ENCODE measurements at places on chromosomes 16 and 17.

GRCh38 chr16:31134625-31135534 is 647 bp downstream of the PRSS8 start:
- no peak for DNase-seq

DNA sequence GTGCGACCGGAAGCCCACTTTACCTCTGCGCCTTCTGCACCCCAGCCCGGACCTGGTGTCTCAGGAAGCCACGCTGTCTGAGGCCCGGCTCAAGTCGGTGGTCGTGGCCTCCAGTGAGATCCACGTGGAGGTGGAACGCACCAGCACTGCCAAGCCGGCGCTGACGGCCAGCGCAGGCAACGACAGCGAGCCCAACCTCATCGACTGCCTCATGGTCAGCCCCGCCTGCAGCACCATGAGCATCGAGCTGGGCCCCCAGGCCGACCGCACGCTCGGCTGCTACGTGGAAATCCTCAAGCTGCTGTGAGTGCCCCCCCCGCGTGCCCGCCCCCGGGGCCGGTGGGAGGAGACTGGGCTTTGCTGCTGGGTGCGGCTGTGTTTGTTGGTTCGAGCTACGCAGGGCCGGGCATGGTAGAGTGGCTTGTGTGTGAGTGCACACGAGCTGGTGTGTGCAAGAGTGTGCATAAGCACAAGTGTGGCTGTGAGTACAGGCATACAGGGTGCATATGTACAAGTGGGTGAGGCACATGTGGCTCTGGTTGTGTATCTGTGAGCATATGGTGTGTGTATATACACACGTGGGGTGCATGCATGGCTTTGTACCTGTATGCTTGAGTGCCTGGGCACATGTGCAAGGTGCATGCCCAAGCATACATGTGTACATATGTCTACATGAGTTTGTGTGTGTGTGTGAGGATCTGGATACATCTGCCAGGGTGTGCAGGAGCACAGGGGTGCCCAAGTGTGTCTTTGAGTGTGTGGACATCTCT is 100.6 kb upstream of the PLCG2 start:
- no peak for DNase-seq

- no peak for DNase-seq
Measured at GRCh38 chr17:80108036-80108971, 6.9 kb downstream of the GAA start.

DNA sequence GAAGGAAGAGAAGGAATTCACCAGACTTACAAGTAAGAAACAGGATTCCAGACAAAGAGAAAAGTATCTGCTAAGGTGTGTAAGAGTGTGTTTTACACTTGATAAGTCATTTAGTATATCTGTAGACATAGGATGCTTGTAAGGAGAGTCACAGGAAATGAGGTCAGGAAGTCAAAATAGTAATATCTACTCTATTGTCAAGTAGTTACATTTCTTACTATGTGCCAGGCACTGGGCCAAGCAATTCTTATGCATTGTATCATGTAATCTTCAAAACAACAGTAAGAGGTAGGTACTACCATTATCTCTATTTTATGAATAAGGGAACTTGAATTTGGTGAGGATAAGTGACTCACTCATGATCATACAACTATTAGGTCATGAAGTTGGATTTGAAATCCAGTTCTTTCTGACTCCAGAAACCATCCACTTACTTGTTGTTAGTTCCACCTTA is 129.1 kb downstream of the SNX11 start:
- DNase-seq = no peak

DNA sequence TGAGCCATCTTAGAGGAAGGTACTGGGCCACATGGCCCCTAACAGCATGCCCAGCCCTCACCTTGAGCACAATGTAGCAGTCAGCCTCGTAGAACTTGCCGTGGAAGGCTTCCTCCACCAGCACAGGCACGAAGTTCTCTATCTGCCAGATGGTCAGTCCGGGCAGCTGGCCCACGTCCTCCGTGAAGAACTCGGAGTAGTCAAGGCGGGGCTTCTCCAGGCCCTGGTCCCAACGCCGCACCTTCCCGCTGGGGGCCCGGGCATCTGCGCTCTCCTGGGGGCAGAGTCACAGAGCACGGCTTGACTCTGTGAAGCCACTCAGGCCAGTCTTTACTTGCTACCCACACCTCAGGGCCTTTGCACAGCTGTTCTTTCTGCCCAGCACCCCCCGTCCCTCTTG is 7.3 kb downstream of the FLII start:
- DNase-seq = no peak

GRCh38 chr16:47664653-47665325 is 203.7 kb downstream of the PHKB start:
- DNase-seq = no peak

DNA sequence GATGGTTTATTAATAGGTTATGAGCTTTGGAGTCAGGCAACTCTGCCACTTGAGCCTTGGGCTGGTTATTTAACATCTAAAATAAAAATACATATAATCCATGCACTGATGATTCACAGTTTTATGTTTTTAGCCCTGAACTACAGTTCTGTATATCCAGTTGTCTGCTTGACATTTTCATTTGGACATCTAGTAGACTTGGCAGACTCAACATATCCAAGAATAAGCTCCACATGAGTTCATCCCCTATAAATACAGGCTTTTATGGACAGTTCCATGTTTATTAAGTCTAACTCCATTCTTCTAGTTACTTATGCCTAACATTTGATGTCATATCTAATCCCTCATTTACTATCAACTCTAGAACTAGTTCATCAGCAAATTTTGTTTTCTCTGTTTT is 174.2 kb downstream of the KIF2B start:
- no peak for DNase-seq

- DNase-seq = no peak
Measured at GRCh38 chr16:11977376-11978041, 975 bp downstream of the SNX29 start.

GRCh38 chr17:30191072-30191471 is 44.4 kb downstream of the SLC6A4 start:
- no peak for DNase-seq

GRCh38 chr17:82061047-82061925 is 4.3 kb downstream of the DUS1L start:
- no peak for DNase-seq

- DNase-seq = no peak
Measured at GRCh38 chr16:50697881-50698767, 4.7 kb downstream of the NOD2 start.

DNA sequence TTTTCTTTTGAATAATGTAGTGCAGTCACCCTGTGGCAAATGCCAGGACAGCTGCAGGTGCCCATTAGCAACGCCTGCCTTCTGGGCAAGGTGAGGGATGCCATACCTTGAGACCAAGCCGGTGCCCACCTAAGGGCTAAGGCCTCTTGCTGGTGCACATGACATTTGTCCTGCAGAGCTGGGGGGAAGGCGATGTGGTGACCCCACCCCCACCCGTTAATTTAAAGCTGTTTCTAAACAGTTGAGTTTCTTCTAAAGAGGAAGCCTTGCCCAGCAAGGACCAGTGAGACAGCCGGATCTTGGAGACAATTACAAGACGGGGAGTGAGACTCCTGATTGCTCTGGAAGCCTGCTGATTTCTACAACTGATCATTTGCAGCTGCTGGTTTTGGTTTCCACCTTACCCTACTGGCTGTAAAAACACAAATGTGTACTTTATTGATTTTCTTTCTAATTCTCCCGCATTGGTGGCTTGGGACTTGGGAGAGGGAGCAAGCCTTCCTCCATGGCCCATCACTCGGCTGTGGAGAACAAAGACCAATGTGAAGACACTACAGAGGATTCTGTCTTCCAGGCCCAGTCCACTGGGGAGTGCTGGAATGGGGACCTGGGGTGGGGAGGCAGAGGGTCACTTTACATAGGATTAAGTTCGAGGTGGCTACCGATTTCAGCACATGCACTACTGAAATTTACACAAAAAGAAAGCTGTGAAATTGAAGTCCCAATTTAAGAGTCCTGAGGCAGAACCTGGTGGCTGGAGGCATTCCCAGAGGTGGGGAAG is 2.7 kb downstream of the CDK5R1 start:
- no peak for DNase-seq

- DNase-seq = no peak
Measured at GRCh38 chr16:52002026-52002425, 544.9 kb downstream of the TOX3 start.

DNA sequence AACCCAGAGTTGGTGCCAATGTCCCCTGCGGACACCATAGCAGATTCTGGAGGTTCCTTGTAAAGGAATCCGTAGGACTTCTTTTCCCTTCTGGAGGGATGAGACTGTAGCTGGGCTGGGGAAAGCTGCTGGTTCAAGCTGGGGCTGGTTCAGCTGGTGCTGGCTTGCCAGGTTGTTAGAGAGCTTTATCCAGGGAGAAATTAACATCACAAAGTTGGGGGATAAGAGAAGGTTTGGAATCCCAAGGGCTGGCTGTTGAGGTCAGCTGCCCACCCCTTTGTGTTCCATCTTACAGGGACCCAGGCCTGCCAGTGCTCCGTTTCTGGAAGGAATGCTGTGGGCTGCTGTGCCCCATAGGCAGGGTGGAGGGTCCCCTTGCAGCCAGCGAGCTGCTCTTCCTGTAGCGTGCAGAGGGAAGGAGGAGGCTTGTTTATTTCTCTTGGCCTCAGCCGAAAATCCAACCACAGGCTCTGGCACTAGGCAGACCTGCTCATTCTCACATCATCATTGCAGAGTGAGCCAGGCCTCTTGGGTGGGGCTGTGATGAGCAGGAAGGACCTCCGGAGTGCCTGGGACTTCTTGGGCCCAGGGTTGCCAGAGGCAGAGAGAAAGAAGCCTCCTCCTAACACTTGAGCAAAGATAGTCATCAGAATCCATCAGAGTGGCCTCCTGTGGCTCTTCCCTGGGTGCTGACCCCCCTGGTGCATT is 251.1 kb downstream of the SEC14L1 start:
- no peak for DNase-seq

GRCh38 chr16:87897521-87898505 is 28.5 kb upstream of the SLC7A5 start:
- DNase-seq = peak; percentile 36

- DNase-seq = no peak
Measured at GRCh38 chr16:57409870-57410587, 5.5 kb downstream of the CCL17 start.

GRCh38 chr16:2038382-2039231 is 9.0 kb downstream of the NTHL1 start:
- DNase-seq = no peak

DNA sequence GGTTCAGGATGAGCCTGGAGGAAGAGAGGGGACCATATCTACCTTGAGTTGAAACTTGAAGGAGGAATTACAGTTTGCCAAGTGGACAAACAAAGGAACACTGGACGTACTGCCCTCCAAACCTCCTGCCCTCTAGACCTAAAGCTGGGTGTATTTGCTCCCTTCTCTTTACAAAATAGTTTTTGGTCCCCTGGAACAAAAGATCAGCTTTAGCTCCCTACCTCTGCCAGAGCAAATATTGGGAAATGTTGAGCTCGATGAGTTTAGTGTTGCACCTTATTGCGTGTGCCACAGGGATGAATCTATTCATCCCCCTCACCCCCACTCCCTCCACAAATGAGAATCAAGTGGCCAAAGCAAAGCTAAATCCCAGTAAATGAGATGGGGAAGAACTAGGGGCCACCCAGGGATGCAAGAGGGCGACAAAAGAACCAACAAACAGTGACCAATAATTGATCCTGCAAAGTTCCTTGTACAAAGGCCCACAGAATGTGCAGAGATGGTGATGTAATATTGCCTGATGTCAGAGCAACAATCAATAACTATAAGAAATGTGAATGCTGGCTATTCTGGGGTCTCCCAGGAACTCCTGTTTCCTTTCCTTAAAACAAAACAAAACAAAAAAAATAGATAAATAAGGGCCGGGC is 17.2 kb upstream of the TAT start:
- DNase-seq = no peak

DNA sequence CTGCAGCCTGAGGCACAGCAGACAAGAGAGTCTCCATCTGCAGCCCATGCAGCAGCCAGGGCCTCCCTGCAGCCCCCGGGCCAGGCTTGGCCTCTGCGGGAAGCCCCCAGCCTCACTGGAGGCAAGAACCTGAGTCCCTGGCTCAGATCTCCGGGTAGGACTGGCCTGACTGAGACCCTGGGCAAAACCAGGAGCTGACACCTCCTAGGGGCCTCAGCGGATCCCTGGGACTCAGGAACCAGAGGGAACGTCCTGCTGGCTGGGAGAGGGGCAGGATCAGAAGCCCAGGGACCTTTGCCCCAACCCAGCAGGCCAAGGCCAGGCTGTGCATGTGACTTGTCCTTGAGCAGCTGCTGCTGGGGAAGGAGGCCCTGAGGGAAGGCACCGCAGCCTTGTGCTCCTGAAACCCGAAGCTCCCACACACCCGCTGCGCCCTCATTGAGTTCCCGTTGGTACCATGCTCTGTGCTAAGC is 1.7 kb upstream of the PRSS21 start:
- no peak for DNase-seq

- no peak for DNase-seq
Measured at GRCh38 chr17:45341533-45342158, 24.8 kb upstream of the MAP3K14 start.

DNA sequence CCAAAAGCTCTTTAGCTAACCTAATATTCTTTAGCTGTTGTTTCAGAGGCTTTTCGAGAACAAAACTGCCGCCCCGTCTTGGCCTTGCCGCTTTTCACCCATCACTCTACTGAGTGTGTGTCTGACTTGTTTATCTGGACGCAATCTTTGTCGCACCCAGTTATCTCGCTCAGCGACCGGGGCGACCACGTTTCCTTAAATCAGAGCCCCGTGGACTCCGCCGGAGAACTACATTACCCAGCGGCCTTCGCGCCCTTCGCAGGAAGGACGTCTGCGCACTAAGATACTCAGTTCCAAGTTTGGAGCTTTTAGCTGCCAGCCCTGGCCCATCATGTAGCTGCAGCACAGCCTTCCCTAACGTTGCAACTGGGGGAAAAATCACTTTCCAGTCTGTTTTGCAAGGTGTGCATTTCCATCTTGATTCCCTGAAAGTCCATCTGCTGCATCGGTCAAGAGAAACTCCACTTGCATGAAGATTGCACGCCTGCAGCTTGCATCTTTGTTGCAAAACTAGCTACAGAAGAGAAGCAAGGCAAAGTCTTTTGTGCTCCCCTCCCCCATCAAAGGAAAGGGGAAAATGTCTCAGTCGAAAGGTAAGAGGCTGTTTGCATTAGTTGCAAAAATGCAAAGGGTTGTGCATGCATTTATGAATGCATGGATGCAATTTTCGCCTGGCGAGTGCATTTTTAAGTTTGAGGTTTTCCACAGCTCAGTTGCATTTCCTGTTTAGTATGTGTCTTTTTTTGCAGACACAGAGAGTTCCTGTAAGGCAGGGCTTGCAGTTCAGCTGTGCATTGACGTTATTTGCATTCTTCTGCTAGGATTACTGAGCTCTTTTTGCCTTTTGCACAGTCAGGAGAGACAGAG is at the start of gene MAP2K6:
MAP2K6 (plus strand) TSS at position 290 of the 867 bp plus-strand sequence; CDS start at position 578, 288 bp downstream.
- peak; percentile 55 for DNase-seq

GRCh38 chr17:45132320-45132571 is at the start of gene PLCD3:
Gene PLCD3, minus strand, starts transcription at chr17:45132515. Its CDS starts 105 bp downstream, at chr17:45132410.
- DNase-seq = no peak

GRCh38 chr17:35185849-35186248 is 8.3 kb downstream of the SLC35G3 start:
- no peak for DNase-seq

- DNase-seq = no peak
Measured at GRCh38 chr17:72118335-72119076, 2.3 kb upstream of the SOX9 start.

- no peak for DNase-seq
Measured at GRCh38 chr16:57045694-57046381, 46.5 kb upstream of the CPNE2 start.

Measured in stimulated activated CD8-positive, alpha-beta memory T cell treated with anti-CD3 and anti-CD28 coated beads, Interleukin-7, amount 100 ng/mL, for 1 hour (primary cell).